ENCODE measurements at places on chromosomes 3 and 15.

- no peak for DNase-seq
Observed at GRCh38 chr3:194386648-194387047, 12.4 kb downstream of the GP5 start.

- DNase-seq = no peak
Observed at GRCh38 chr3:29521293-29521692, 240.4 kb downstream of the RBMS3 start.

DNA sequence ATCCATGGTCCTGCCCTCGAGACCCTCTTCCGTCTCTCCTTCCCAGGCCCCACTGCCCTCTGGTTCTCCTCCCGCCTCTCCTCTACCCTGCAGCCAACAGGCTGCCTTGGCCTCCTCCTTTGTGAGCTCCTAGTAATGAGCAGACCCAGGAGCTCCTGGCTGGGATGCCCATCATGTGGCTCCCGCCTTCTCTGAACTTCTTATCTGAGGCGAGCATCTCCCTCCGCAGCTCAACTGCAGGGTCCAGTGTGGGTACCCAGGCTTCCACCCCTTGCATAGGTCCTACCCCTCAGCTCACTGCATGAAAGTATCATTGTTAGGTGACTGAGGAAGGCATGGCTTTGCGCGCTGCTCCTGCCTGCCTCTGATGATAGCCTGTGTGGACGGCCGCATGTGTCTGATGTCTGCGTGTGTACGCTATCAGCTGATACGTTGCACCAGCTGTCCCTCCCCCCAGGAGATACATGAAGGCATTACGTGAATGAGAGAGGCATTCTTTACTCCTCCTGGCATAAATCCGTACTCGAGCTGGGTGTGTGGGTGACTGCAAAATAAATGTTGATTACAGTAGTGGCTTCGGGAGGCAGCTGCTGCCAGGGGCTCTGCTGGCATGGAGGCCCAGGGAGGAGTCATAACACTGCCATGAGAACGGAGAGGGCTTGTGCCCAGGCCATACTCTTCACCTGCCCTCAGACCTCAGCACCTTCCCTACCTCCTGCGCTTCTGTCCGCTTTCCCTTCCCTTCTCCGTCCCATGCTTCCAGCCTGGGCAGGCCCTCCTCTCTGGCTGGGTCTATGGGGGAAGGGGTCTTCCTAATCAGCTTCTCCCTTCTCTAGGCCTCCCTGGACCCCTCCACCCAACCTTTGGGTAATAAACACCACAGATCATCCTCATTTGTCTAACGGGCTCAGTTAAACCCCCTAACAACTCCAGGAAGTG lies 48.8 kb downstream of the ZNF710 start:
- no peak for DNase-seq

- DNase-seq = peak; percentile 24
Observed at GRCh38 chr15:39919748-39920509, at the start of gene GPR176. GPR176 (minus strand) TSS chr15:39920266; CDS start chr15:39920026, 240 bp downstream.

DNA sequence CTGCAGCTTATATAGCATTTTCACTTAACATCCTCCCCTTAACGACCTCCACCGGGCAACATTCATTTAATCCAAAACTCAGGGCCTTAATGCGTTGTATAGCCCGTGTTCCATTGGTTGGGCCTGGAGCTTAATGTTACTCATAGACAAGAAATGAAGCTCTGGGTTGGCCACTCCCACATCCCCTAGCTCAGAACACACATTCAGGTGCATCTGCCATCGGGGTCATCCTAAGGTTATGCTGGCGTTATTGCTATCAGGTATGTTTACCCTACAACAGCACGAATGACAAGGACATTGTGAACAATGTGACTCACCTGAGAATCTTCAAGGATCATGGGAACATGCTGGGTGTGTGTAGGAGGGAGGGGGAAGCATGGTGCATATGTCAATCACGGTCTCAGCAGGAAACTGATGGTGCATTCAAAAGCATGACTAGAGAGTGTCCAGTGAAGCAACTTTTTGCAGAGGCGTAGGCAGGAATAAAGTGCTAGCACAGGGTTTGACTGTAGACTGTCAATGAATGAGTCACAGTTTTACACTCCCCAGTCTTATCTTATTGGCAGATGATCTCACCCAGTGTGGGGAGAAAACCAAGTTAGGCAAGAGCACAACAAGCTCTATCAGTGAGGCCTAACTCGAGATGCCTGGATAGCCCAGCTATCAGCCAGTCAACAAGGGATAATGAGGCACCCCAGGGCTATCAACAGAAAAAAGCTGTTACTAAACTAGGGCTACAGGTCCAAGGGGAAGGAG lies 402.1 kb upstream of the MCTP2 start:
- DNase-seq = no peak

- DNase-seq = no peak
Observed at GRCh38 chr3:23461069-23461468, 257.9 kb downstream of the UBE2E2 start.

- no peak for DNase-seq
Observed at GRCh38 chr3:183536238-183536880, 19.1 kb downstream of the KLHL6 start.

DNA sequence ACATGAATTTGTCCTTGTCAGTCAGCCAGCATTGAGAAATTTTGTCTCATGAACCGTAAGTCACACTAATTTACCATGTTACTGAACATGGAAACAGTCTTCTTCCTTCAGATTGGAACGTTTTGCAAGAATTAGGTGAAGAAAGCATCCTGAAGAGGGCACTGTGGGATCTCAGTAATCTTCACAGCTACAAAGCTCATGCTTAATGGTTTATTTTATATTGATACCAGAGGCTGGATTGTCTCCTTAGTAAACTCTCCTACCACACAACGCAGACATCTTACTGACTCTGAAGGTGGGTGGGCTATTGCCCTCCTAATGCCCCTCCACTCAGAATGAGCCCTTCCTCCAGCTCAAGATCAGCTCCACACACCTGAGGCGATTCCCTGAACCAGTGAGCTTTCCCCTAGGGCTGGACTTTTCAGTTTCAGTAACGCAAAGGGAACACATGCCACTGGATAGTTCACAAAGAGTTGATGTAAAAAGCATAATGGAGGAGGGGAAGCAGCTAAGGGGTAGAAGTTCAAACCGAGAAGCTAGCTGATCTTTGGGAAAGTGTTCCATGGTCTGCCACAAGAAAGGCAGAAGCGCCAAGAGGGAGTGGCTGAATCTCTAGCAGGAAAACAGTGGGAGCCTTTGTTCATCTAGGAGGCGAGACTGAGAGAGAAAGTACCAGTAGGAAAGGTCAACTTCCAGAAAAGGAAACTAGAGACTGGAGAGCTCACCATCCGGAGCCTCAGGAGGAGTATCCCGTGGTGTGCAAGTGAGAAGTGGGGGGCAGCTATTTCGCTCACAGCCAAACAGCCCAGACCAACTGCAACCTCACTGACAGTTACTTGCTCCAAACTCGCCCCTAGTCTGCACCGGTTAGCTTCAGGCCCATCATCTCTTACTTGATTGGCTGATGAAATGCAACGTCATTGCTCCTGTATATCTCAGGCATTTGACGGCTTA lies at the start of gene SLC9C1:
Gene SLC9C1, minus strand, starts transcription at position 849 of the 954 bp plus-strand sequence. CDS start 7,425 bp downstream, outside the sequence.
- DNase-seq = no peak

DNA sequence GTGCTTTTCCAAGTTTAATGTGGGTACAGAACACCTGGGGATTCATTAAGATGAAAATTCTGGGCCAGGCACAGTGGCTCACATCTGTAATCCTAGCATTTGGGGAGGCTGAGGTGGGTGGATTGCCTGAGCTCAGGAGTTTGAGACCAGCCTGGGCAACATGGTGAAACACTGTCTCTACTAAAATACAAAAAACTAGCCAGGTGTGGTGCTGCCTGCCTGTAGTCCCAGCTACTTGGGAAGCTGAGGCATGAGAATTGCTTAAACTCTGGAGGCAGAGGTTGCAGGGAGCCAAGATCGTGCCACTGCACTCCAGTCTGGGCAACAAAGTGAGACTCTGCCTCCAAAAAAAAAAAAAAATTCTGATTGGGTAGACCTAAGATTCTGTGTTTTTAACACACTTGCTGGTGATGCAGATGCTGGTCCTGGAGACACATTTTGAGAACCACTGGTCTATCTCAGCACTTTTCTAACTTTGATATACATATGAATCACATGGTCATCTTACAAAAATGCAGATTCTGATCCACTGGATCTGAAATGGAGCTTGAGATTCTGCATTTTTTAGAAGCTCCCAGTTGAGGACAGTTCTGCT lies 223.8 kb upstream of the SATB1 start:
- DNase-seq = no peak

DNA sequence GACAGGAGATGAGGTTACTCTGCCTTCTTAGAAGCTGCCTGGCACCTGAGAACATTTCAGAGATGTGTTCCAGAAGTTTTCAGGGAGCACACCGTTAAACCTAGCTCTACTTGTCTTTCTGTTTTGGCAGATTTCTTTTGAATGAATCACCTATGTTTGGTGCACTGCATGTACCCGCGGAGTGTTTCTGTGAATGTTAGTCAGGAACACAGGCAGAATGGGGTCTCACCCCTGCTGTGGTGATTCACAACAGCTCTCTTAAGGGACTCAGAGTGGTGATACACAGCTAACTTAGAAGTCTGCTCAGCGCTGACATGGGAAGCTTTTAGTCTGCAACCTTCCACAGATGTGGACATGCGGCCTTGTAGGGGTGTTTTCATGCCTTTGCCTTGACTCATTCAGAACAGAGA lies 24.0 kb downstream of the TSEN2 start:
- DNase-seq = no peak

DNA sequence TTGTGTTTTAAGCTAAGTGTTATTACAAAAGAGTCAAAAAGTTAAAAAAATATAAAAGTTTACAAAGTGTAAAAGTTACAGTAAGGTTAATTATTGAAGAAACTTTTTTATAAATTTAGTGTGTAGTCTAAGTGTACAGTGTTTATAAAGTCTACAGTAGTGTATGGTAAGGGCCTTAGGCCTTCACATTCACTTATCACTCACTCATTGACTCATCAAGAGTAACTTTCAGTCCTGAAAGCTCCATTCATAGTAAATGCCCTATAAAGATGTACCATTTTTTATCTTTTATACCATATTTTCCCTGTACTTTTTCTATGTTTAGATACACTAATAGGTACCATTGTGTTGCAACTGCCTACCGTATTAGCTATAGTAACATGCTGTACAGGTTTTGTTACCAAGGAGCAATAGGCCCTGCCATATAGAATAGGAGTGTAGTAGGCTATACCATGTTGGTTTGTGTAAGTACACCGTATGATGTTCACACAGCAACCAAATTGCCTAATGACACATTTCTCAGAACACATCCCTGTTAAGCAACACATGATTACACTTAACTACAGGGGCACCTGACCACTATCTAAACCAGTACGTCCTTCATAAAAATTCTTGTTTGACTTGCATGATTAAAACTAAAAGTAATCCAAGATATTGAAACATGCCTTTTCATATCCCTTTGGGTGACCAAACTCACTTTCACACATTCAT lies 17.2 kb downstream of the RAD18 start:
- no peak for DNase-seq

- no peak for DNase-seq
Observed at GRCh38 chr3:122782804-122783203, 10.8 kb downstream of the HSPBAP1 start.

GRCh38 chr3:196145468-196146262 lies 63.8 kb upstream of the TFRC start:
- no peak for DNase-seq

- no peak for DNase-seq
Observed at GRCh38 chr3:135231737-135232136, 436.7 kb downstream of the EPHB1 start.

GRCh38 chr3:54653456-54654195 lies 274.2 kb downstream of the LRTM1 start:
- DNase-seq = no peak

DNA sequence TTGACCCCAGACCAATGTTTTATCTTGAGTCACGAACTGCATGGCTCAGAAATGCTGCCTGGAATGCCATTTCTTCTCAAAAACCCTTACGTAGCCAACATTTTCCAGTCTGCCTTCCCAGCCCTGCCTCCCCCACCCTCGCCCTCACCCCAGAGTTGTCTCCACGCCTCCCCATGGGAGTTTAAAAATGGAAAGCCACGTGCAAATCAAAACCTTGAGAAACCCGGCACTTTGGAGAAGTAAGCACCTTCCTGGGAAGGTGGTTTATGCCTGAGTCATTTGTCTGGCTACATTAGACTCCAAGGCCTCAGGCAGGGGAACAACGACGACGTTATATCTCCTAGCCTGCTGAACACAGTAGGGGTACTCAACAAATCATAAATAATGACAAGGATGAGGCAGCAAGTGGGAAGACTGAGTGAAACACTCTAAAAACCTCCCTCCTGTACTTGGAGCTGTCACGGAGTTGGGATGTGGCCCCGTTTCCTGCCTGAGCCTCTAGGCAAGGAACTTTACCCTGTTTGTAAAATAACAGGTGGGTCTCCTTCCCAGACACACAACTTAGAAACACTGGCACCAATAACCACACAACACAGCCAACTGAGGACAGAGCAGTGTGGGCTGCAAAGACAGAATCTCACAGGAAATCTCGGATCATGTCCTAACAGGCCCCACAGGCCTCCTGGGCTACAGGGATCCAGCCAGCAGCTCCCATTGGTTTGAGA lies 179.1 kb downstream of the NTRK3 start:
- no peak for DNase-seq

- no peak for DNase-seq
Observed at GRCh38 chr3:196214783-196215441, 1.4 kb upstream of the SLC51A start.

DNA sequence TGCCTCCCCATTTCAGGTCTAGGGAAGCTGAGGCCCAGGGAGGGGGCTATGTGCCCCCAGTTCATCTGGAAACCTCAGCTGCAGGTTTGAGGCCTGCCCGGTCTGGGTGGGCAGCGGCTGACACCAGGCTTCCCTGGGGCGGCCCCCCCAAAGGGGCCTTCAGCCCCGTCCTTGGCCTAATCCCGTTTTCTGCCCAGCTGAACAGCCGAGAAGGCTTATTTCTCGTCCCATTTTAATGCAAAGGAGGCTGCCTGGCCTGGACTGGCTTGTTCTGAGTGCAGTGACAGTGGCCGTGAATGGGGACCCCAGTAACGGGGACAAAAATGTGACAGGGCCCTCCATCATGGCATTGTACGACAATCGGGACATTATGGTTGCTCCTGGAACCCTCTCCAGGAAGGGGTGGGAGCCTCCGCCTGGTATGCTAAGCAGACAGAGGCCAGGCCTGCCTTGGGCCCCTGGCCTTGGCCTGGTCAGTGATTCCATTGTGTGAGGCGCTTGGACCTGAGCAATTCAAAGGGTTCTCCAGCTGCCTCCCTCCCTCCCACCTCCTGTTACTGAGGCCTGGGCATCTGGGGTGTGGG lies 93.9 kb downstream of the WNT7A start:
- DNase-seq = no peak

DNA sequence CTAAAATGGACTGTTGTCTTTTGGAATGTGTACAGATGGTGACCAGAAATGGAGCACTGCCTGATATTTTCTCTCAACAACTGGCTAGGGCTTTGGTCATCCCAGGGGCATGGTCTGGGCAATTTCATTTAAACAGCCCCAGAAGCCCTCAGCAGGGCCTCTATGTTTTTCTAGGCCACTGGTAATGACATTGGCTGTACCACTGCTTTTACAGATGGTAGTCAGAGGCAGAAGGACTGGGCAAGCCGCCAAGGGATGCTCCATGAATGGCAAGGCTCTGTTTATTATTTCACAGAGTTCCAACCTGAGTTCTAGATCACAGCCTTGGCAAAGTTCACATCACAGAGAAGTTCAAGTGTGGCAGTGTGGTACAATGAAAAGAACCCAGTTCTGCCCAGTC lies 37.0 kb upstream of the LMCD1 start:
- no peak for DNase-seq
